ENCODE measurements at places on chromosomes 5 and 9.

- DNase-seq: peak; percentile 79
These were observed 53.2 kb downstream of the USP20 start for GRCh38 chr9:129888293-129889121.

DNA sequence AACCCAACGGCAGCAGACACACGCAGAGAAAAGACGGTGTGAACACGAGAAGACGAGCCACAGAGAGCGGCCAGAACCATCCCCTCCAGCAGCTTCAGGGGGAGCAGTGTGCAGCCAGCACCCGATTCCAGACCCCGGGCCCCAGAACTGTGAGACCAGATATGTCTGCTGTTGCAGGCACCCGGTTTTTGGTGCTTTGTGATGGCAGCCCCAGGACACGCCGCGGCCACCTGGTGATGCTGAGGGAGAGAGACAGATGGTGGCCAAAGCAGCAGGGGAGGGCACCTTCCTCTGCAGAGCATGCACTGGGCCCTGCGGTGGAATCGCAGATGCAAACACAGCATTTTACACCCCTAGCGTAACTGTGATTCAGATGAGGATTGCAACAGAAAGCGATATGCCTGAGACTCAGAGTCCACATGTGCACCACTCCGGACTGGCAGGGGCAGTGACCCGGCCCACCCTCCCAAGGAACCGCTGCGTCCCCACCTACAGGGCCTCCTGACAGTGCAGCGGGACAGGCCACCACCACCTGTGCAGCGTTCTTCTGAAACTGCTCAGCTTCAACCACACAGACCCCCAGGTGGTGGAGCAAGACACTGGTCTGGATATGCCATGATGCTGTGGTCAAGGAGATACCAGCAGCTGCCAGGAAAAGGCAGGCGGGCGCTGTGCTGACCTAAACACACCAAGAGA lies 24.0 kb downstream of the ZDHHC11B start:
- DNase-seq: no peak

DNA sequence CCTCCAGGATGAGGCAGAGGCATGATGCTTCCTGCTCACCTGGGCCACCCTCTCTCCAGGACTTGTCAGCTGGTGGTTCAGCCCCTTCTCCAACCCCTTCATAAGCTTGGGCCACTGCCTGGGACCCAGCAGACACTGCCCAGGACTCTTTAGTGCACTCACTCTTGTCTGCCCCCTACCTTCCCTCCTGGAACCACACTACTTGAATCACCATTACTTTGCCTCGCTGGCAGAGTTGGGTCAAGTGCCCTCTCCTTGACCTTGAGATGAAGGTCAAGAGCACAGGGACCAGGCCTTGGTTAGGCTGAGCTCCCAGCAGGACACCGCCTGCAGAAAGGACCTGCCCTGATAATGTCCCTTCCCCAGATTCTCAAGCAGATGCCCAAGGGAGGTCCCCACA lies 8.5 kb upstream of the ENDOG start:
- no peak for DNase-seq

- no peak for DNase-seq
These were observed 275.3 kb upstream of the TUT7 start for GRCh38 chr9:86629530-86629929.

DNA sequence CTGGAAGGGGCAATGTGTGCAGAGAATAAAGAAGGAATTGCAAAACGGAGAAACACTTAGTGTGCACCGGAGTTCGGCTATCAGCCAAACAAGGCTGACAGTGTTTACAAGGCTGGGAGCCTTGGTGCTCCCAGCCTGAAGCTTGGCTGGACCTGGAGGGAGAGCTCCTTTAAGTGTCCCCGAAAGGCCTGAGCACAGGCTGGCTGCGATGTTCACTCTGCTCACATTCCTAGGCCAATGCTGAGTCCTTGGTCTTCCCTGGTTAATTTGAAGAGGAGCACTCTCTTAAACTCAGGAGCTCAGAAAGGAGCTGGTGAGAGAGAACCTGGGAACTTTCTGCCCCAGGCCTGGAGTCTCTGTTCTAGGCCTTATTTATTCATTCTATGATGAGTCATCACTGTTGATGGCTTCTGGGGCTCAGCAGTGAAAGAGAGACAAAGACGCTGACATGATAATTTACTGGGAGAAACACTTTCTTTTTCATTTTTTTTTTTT lies 88.6 kb upstream of the MYO10 start:
- DNase-seq: no peak

DNA sequence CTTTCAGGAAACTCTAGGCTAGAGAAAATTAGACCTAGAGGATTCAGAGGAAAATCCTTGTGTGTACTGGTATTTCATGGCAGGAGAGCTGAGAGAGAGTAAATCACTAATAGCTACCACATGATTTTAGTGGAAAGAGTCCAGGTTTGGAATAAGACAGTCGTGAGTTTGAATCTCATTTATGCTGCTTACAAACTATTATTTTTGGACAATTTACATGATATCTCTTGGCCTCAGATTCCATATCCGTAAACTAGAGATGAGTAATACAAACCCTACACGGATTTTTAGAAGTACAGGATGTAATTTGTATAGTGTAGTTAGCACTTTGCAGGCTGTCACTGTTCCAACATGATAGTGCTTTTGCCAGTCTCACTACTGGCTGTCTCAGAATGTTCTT lies 2.7 kb downstream of the IL31RA start:
- no peak for DNase-seq

DNA sequence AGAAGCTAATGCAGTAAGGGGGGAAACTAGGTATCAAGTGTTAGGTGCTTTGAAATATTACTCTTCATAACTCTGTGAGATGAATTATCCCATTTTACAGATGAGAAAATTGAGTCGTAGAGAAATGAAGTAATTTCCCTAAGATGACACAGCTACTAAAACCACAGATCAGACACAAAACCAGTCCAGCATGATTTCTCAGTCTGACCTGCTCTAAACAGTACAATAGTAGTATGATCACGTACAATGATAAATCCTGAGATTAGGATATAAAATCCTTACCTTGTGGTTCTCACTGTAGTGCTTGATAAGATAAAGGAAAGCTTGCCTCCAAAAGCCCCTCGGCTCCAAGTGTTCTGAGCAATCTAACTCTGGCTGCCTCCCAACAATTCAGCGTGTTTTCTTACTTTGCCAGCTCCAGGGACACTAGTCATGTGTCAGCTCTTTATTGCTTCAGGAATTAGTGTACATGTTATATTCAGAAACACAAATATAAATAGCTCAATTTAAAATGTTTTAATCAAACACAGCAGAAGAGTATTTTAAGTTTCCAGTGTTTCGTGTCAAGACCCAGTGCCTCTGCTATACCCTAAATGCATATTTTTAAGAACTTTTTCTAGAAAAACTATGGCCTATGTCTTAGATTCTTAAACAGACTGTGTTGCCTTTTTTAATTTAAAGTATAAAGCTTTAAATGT lies 243.6 kb downstream of the DENND1A start:
- no peak for DNase-seq

GRCh38 chr5:88833371-88834130 lies 49.4 kb downstream of the MEF2C start:
- no peak for DNase-seq
